COR-L47 (cell line): ENCODE measurements at places on chromosomes 3 and 15.

DNA sequence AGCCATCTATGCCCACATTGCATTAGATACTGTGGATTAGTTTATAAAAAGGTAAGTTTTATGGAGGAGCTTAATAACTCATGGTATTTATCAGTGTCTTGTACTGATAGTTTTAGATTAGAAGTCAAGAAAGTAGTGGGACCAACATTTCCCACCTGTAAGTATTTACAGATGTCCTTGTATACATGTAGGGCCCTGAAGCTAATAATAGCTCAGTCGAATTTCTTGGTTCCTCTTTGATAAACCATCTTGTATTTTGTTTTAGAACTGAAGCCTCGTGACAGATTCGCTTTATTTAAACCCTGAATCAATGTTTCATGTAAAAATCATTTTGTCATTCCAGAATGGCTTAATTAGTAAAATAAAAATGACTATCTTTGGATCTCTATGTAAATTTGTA is 73.4 kb downstream of the CRYBG3 start:
- no peak for DNase-seq

DNA sequence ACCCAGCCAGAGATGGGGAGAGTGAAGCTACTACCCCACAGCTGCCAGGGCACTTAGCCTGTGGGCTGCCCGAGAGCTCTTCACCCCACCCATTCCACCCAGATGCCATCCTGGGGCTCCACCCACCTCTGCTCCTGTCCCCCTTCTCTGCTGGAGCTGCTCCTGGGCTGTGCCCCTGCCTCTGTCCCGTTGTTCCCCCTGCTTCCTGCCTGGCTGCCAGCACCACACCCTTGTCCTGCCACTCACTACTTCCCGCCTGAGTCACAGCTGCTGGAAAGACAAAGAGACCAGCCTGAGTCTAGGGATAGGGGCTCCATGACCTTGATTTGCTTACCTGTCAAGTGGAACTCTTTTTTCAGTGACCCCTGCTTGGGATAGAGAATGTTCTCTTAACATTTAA is 12.4 kb downstream of the GNAI2 start:
- DNase-seq: no peak

GRCh38 chr3:15204005-15204404 is 2.0 kb upstream of the CAPN7 start:
- no peak for DNase-seq

DNA sequence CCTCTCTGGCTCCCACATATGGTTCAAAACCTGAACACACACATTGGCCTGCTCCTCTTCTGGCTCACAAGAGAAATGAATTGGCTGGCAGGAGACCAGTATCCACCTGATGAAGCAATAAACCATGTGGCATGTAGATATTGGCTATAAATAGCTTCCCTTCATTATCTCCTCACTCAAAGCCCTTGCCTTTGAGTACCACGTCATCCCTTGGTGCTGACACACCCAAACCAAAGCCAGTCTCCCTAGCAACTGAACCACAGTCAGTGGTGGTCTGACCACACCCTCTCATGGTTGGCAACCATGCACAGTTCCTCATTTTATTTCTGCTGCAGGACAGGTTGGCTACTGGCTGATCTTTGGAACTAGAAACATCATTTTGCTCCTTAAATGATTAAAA is 98.8 kb downstream of the ZNF621 start:
- DNase-seq: no peak

DNA sequence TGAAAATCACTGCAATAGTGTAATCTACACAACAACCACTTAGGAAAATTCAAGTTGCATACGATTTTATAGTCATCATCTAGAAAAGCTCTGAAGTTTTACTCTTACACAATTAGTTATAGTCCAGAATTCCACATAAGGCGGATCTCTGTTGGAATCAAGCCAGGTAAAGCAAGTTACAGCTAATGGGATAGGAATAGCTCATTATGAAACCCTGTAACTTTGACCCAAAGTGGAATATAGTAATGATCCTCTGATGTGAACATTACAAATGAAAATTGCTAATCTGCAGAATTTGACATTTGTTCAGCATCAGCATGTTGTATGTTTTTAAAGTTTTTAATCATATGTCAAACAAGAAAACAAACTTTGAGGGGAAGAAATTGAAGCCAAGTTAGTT is 4.4 kb downstream of the CERS3 start:
- no peak for DNase-seq

- DNase-seq: no peak
Measured at GRCh38 chr3:33716227-33716626, 1.8 kb downstream of the CLASP2 start.

DNA sequence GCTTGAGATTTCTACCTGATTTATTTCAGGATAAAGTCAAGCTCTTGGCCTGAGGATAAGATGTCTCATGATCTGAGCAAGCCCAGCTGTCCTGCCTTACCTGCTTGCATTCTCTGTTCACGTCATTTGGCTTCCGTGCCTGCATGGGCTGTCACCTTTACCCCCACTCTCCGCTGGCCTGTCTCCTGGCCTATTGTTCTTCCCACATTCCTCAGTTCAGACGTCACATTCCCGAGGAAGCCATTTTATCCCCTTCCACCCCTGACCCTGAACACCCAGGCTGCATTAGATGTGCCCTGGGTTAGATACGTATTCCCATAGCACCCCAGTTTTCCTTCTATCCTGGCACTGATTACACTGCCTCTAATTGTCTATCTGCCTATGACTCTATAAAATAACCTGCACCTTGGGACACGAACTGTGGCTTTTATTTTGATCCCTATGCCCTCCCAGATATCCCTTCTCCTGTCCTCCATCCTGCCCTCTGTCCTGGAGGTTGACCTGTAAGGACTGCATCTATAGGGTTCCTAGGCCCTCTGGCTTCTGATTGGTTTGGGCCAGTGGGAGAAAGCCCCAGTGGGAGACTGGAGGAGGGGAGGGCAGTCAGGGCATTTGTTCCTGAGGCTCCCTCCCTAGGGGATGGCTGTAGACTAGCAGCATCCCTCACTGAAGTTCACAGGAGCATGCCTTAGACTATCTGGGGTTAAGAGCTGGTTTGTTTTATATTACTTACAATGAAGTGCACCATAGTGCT is 19.2 kb upstream of the UBE2Q2 start:
- no peak for DNase-seq

DNA sequence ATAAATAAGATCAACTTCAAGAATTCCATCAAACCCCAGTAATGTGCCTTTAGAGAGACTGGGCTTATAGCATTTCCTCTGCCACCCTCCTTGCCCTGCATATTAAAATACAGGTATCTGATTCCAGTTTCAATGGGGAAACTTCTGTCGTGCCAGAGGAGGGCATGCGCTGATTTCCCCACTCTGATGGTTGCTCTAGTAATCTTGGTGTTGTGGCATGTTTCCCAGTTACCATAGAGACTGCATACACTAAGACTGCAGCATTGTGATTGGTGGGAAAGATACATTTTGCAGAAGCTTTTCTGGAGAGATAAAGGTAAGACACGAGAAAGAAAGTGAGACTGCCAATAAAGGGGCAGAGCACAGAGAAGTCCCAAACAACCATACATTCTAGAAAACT is 225.6 kb downstream of the TIGIT start:
- DNase-seq: no peak

- DNase-seq: no peak
Measured at GRCh38 chr15:100245487-100245820, 96.3 kb downstream of the ADAMTS17 start.

DNA sequence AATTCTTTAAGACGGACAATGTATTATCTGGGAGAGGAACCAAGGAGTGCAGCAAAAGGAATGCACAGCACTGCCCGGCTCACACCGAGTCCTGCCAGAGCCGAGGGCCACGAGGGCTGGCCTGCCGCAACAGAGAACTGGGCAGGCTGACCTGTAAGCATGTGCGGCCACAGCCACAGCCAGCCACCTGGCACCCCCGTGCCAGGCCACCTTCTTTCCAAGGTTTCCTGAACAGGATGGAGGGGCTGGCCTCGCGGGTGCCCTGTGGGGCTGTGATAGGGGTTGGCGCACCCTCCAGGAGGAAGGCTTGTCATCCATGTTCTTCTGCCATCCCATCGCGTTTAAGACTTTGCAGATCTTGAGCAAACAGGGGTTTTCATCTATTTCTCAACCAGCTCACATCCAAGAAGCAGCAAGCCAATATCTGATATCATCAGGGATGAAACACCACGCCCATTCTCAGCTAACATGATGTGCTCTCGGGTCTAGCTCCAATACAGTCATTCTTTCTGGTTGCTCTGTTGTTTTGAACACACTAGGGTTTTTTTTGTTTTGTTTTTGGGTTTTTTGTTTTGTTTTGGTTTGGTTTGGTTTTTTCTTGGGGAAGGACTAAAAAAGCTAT is 10.2 kb downstream of the CA12 start:
- DNase-seq: no peak

- DNase-seq: no peak
Measured at GRCh38 chr3:184977796-184978195, 165.8 kb downstream of the VPS8 start.

DNA sequence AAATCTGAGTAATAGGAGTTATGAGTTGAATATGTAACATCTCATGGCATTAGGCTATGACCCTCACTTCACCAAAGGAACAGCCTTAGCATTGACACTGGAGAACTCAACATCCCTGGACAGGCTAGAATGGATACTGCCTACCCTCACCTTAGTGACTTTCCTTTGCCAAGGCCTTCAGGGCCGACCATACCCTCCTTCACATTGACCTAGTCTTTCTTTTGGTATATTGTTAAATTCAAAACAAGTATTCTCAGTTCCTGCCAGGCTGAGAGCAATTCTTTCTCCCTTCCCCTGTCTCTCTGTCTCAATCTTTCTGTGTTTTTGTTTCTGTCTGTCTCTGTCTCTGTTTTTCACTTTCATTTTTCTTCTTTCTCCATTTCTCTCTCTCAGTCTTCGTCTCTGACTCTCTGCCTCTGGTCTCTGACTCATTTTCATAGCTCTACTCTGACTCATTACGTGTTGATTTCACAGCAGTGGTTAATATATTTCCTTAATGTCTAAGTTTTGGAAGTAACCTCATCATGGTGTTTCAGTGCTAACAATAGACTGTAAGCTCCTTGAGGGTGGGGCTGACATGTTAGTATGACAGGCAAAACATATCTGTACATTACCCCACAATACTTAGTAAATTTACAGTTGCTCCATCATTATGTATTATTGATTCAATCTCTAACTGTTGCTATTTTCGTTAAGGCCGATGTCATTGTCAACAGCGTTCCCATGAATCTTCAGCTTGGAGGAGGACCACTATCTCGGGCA is 32.5 kb downstream of the PARP15 start:
- no peak for DNase-seq

DNA sequence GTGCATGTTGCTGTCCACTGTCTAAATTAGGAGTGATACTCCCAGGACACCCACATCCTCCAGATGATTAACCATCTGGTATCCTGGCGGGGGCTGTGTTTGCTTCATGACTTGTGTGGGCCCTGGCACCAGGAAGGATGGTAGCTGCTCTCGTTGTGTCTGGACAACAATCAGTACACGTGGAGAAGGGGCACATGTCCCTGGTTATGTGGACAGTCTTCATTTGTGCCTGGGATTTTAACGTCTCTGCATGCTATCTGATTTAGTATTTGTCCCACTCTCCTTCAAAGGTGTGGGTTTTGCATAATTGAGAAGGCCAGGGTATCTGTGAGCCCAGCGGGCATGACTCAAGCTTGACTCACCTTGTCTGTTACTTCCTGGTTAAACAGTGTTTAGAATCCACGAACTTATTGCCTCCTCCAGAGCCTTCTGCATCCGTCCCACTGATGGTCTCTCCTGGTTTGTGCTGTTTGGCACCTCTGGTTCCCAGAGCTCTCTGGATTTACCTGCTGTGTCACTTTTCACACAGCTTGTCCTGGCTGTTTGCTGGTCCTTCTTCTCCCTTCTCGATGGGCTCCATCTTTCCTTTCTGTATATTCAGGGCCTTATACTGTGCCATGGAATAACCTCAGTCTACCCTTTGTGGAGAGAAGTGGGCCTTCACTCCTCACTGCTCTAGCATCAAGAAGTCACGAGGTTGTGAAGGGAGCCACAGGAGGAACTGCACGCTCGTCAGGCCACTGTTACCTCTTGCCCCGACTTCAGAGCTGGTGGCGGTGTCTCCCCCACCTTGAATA is 32.5 kb downstream of the ARNT2 start:
- DNase-seq: no peak

GRCh38 chr3:138092023-138092422 is 23.4 kb downstream of the DZIP1L start:
- DNase-seq: no peak
